ENCODE measurements at places on chromosomes 6 and 20.

DNA sequence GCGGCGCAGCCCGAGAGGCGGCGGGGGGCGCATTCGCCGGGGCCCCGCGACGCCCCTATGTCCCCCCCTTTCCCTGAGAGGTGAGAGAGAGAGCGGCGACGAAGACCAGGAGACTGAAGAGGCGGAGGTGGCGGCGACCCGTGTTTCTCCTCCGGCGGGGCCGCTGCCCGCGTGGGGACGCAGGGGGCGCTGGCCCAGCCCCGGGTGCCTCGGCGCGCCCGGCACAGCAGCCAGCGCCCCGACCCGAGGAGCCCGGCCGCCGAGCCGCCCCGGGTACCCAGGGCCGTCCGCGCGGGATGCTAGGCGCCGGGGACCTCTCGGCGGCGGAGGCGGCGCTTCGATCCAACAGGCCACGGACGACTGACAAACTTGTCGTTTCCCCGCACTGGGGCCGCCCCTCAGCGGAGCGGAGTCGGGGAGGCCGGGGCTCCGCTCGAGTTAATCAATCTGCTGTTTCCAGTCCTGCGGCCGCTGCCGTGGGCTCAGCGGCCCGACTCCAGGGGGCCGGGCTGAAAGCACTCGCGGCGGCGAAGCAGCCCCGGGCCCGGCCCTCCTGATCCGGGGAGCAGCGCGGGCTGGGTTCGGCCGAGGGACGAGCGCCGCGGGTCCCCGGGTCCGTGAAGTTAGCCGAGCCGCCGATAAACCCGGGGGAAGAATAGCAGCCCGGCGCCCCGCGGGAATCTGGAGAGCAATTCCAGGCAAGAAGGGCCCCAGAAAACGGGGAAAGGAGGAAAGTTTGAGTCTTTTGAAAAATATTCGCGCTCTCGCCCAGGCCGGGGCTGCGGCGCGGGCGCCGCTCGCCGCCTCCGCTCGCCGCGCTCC, 631 bp downstream of the MDGA1 start:
- DNase-seq = no peak

DNA sequence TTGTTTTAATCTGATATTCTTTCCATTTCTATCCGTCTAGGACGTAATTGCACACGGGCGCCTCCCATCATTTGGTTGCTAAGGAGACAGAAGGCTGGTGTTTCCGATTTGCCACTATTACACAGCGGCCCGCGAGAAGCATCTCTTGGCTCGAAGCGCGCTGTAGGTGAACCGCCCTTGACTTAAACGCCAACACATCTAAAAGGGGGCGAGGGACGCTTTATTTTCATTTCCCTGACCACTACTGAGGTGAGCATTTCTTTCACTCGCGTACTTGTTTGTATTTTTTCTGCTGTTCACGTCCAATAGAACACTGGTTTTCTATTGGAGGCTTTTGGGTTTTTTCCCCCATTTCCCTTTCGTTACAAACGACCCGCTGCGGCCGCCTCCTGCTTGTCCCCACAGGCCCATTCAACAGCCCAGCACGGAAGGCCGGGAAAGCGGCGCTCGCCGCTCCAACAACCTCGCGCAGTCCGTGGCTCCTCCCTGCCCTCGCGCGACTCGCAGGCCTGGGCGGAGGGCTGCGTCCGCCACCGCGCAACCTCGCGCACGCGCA, 505 bp upstream of the WRNIP1 start:
- DNase-seq = no peak

GRCh38 chr6:20014508-20014907, 177.3 kb downstream of the ID4 start:
- no peak for DNase-seq

GRCh38 chr6:130578713-130579112, 212.9 kb downstream of the TMEM200A start:
- no peak for DNase-seq

GRCh38 chr6:89311853-89312531, 3.1 kb downstream of the GABRR2 start:
- DNase-seq = no peak

GRCh38 chr6:5280920-5281319, 19.6 kb downstream of the FARS2 start:
- no peak for DNase-seq

DNA sequence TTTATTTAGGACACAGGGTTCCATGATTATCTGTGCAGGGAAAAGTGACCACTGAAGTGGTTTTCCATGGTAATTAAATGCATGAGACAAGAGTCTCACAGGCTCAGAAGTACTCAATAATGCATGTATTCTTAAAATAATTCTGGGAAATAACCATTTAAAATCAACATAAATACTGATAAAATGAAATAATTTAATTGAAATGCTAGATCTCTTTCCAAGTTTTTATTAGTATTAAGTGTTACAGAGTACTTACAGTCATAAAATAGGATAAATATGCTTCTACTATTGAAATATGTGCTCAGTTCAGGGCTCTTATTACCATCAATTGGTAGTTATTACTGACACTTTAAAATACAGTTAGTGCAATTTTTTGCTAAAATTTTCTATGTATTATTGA, 916.0 kb upstream of the GJE1 start:
- no peak for DNase-seq

DNA sequence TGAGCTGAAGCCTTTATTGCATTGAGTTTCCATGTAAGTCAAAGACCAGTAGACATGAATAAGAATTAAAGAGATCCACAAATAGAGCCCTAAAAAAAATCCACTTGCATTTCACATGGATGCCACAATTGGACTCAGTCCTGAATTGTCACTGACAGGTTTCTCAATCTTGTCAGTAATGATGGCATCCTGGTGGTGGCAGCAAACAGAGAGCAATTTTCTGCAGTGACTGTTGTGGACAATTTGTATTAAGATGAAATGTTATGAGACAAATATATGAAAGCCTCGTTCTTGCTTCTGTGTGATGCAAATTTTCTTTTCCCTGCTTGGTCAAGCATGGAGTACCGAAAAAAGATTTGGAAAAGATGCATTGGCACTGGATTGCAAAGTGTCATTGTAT, 278.9 kb downstream of the SAMD5 start:
- no peak for DNase-seq

DNA sequence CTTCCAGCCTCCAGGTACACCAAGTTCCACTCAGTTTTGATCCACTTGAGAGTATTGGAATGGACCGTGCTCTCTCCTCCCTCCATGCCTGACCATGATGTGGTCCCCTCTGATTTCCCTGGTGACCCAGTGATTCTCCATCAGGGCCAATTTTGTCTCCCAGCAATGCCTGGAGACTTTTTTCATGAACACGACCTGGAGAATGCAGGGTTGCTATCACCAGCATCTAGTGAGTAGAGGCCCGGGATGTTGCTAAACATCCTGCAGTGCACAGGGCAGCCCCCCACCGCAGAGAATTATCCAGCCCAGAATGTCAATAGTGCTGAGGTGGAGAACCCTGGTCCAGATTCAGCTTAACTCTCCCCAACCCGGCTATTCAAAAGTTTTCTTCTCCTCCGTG, 134.0 kb upstream of the RREB1 start:
- DNase-seq = no peak

- DNase-seq = no peak
Measured at GRCh38 chr6:75481936-75482593, 11.5 kb downstream of the FILIP1 start.

GRCh38 chr20:57653546-57653900, 33.3 kb upstream of the ZBP1 start:
- DNase-seq = no peak

DNA sequence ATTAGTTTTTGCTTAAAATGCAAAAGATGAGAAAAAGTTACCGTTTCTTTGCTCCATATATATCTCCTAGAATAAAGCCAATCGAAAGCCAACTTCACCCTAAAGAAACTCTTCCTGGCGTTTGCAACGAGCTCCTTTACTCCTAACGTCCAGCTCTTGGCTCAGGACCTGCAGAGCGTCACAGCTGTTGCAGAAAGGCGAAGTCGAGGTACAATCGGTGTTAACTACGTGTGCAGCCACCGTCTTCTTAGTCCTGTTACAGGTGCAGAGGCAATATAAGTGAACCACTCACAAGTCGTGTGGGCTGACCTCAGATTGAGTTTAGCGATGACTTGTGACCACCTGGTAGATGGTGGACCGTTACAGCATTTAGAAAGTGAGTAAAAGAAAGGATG, 113.1 kb downstream of the TRIM27 start:
- no peak for DNase-seq

DNA sequence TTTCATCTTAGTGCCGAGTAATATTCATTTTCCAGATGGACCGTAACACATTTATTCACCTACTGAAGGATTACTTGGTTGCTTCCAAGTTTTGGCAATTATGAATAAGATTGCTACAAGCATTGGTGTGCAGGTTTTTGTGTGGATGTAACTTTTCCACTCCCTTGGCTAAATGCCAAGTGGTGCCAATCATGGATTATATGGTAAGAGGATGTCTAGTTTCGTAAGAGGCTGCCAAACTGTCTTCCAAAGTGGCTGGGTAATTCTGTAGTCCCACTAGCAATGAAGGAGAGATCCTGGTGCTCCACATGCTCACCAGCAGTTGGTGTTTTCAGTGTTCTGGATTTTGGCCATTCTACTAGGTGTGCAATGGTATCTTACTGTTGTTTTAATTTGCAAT, 117.1 kb downstream of the IRF4 start:
- DNase-seq = no peak

DNA sequence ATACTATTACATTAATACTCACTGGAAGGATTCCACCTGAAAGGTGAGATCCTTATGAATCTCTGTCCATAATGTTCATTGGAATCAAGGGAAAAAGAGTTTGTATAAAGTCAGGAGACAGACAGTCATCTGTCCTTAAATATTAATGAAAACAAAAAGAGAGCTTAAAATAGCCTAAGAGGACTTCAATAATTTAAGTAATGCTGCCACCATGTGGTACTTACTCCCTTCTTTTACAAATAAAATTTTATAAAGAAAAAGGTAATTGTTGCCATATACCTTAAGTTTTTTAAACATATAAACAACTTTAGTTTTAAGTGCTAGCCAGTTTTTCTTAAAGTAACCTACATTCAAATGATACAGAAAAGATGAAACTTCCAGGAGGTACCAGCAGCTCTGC, 5.1 kb downstream of the BLOC1S5 start:
- no peak for DNase-seq

DNA sequence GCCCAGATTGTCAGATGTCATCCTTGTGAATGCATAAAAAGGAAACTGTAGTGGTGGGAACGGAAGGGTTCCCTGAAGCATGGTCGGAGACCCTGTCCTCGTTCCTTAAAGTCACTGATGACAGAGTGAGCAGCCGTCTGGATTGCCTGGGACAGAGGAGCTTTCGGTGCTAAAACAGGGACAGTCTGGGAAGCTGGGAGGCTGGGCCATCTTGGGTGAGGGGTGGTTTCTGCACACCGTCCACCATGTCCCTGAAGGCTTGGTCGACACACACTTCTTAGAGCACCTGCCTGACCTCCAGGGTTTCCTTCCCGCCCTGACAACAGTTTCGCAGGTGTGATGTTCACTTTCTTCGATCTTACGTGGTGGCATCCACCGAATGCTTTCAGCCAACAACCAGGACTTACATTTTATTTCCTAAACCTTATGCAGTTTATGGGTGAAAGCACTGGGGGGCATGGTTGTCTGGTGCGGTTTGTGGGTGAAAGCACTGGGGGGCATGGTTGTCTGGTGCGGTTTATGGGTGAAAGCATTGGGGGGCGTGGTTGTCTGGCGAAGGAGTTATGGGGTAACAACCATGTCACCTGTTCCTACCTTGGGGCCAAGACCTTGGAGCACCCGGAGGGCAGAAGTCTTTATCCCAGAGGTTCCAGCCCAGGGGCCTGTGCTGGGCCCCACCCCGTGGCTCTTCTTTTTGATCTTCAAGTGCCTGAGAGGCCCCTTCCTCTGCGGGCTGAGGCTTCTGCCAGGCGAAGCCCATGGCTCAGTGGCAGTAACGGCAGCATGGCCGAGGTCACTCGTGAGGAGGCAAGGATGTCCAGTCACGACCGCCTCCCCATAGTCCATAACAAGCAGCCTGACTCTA, 81.7 kb upstream of the FRMD1 start:
- no peak for DNase-seq

DNA sequence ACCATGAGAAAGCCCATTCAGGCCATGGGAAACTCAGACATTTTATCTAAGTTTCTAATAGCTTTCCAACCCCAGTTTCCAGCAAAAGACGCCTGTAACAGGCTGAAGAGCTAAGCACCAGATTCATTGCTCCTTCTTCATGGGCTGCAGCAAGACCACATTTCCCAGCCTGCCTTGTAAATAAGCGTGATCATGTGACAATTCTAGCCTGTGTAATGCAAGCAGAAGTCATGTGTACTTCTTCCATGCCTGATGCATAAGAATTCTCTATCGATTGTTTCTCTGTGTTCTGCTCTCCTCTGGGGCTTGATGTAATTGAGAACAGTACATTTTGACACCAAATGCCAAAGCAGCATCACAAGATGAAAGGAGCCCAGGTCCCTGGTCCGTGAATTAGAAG, 6.8 kb downstream of the PCSK2 start:
- DNase-seq = no peak

DNA sequence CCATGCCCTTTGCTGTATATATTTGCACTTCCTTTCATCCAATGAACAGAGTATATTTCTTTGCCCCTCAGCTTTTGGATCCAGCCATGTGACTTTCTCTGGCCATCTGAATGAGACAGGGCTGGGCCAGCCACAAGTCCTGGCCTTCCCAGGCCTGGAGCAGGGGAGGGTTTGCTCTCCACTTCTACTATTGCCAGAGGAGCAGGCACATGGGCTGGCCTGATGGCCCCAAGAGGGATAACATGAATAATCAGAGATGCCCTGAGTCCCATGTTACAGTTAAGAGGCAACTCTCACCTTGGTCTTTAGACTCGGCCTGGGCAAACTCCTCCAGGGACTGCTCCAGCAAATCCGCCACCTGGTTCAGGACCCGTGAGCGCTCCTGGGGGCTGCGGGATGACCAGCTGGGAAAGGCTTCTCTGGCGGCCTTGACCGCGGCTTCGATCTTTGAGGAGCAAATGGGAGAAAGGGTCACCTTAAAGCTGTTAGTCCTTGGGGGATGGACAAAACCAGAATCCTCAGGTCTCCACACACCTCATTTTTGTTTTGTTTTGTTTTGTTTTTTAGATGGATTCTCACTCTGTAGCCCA, 6.3 kb downstream of the ALDH8A1 start:
- no peak for DNase-seq

DNA sequence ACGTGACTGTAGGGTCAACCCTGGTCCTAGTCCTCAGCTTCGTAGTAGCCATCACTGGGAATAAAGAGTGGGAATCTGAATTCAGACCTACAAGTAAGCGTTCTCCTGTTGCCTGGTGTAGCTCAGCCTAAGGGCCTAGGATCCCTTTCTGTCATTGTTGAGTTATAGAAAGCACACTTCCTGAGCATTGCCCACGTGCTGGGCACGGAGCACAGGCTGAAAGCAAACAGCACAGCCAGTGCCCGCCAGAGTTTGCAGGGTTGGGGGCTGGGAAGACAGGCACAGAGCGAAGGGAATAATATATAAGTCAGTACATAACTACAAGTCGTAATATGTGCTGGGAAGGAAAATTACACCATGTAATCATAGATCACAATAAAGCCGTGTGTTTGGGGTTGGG, 166.3 kb downstream of the TBXT start:
- no peak for DNase-seq

DNA sequence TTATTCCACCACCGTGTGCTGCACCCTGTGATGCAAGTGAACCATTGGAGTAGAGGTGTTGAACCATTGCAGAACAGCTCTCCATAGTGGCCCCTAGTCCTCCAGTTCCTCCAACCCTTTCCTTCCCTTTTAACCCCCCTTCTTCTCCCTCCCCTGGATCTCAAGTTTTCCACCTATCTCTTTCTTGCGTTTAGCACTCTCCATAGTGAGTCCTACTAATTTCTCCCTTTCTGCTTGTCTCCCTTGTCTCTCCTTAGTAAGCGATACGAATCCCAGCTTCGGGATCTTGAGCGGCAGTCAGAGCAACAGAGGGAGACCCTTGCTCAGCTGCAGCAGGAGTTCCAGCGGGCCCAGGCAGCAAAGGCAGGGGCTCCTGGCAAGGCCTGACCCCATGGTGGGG, 1.1 kb downstream of the PFDN6 start:
- no peak for DNase-seq

Measured in activated CD4-positive, alpha-beta T cell treated with anti-CD3 and anti-CD28 coated beads, Interleukin-2, amount 50 U/mL, for 24 hours (primary cell).